ENCODE measurements at places on chromosomes 3 and 15.

- DNase-seq: no peak
These were observed 181.6 kb upstream of the MBNL1 start for GRCh38 chr3:152087153-152087552.

DNA sequence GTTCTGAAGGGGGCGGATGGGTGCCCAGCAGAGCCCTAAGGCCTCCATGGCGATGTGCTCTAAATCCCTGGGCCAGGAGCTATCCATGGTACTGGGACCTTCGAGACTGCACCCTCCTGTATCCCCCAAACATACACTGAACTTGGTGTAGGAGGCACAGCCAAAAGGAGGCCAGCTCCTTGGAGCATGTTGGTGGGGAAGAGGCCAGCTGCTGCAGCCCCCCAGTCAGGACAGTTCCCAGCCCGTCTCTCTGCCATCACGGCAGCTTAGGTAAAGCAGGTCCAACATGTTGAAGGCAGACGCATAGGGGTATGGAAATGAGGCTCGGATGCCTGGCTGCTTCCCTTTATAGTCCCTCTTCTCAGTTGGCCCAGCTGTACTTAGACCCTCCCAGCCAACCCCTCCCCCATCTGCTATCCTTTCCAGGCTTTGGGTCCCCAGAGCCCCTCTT lies 1.8 kb downstream of the CAMKV start:
- no peak for DNase-seq

DNA sequence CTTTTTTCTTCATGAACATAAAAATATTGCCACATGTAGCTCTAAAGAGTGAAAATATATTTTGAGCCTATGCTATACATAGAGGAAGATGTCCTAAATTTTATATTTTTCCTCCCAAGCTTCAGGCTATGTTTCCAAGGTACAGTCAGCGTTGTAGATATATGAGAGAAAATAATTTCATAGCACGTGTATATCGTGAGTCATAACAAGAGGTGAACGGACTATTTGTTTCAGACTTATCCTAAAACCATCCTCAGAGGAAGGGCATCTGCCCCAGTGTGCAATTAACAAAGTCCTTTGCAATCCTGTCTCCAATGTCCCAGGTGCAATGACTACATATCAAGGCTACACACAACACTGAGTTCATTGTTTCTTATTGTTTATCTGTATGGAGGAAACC lies 177.3 kb upstream of the ARRDC4 start:
- no peak for DNase-seq

GRCh38 chr15:88656760-88657221 lies 18.0 kb downstream of the ISG20 start:
- DNase-seq: no peak

- no peak for DNase-seq
These were observed 33.9 kb downstream of the ZBBX start for GRCh38 chr3:167346171-167346570.

DNA sequence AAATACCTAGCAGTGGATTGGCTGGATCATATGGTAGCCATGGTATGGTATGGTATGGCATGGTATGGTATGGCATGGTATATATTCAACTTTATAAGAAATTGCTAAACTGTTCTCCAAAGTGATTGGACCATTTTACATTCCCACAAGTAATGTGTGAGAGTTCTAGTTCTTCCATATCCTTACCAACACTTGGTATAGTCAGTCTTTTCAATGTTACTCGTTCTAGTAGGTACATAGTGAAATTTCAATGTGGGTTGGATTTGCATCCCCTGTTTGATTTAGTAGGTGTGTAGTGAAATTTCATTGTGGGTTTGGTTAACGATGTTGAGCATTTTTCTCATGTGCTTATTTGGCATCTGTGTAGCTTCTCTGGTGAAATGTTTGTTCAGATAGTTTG lies 154.3 kb downstream of the ITPR1 start:
- DNase-seq: no peak

GRCh38 chr3:110743202-110743601 lies 328.4 kb upstream of the NECTIN3 start:
- DNase-seq: no peak

GRCh38 chr3:153250446-153250845 lies 88.4 kb downstream of the RAP2B start:
- no peak for DNase-seq

DNA sequence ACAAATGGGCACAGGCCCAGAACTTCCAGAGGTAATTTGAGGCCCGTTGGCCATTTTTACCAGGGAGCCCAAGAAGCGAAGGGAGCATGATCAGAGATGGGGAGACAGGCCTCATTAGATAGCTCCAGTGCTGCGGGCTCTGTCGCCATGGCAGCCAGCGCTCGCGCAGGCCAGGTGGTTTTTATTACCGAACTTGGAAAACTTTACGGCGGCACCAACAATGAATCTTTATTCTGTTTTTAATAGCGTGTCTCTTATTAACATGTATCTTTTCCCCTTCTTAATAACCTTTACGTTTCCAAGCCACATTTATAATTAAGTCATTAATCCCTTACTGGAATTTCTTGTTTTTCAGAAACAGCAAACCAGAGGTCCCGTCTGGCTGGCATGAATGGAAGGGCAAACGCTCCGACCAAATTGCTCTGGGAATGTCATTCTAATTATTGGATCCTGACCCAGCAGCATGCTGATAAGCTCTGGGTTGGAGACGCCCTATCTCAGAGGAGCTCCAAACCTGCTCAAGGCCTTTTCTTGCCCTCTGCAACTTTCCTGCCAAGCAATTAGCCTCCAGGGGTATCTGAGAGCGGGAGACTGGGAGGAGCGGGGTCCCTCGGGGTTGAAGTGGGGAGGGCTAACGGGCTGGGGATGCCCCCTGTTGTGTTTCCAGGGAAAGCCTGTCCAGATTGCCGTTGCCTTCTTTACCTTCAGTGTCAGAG lies 256.4 kb downstream of the TLE3 start:
- no peak for DNase-seq

- DNase-seq: no peak
These were observed 17.7 kb downstream of the ACVR2B start for GRCh38 chr3:38471260-38471857.

GRCh38 chr3:18134386-18135059 lies 290.6 kb downstream of the SATB1 start:
- no peak for DNase-seq
